ENCODE measurements at places on chromosomes 6 and 20.

- no peak for DNase-seq
These were observed 129.3 kb upstream of the MLN start for GRCh38 chr6:33933101-33933500.

GRCh38 chr6:106101466-106101865, 15.3 kb downstream of the PRDM1 start:
- DNase-seq, result no peak

GRCh38 chr6:36028088-36028876, 674 bp downstream of the MAPK14 start:
- peak; percentile 36 for DNase-seq

GRCh38 chr6:53154794-53155193, 6.2 kb upstream of the GCM1 start:
- no peak for DNase-seq

- peak; percentile 58 for DNase-seq
These were observed 569 bp downstream of the TCEA2 start for GRCh38 chr20:64063389-64064144.

DNA sequence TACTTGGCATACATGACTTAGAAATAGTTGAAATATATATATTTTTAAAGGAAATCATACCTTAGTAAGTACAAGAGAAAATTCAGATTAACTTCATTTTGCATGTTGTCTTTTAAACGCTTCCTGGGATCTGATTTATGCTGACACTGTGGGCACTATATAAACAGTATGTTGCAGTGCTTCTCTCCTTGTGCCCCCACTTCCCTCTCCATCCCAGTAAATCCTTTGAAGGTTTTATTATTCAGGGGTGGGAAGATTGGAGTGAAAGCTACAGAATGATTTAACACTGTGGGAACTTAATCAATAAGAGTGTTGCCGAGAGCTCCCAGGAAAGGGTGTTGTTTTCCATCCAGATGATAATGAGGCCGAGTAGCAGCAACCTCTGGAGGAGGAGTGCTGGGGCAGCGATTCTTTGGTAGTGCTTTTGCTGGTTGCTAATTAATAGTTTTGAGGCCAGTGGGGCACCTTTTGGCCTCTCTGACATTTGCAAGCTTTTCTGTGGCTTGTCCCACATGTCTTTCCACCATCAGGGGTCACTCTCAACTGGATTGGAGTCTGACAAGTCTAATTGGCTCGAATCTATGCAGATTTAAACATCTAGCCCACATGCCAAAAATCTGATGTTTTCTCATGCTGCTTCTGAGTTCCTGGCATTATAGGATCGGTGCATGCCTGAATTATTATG, 183.0 kb upstream of the MMS22L start:
- DNase-seq, result no peak

- DNase-seq, result no peak
These were observed 298.1 kb downstream of the LAMA2 start for GRCh38 chr6:129181001-129181400.

DNA sequence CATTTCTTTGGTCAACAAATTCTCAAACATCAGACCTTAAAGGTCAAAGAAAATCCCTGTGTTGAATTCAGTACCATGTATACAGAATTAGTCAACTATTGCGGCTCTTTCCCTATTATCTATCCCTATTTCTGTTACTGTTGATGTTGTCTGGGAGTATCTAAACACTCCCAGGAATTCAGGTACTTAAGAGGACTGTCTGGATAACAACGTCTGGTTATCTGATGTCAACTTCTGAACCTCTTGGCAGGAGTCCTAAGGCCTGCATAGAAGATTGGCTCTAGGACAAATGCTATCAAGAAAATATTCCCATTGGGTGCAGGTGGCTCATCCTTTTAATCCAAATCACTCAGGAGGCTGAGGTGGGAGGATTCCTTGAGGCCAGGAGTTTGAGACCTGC, 255.6 kb downstream of the KHDC1L start:
- DNase-seq, result no peak

DNA sequence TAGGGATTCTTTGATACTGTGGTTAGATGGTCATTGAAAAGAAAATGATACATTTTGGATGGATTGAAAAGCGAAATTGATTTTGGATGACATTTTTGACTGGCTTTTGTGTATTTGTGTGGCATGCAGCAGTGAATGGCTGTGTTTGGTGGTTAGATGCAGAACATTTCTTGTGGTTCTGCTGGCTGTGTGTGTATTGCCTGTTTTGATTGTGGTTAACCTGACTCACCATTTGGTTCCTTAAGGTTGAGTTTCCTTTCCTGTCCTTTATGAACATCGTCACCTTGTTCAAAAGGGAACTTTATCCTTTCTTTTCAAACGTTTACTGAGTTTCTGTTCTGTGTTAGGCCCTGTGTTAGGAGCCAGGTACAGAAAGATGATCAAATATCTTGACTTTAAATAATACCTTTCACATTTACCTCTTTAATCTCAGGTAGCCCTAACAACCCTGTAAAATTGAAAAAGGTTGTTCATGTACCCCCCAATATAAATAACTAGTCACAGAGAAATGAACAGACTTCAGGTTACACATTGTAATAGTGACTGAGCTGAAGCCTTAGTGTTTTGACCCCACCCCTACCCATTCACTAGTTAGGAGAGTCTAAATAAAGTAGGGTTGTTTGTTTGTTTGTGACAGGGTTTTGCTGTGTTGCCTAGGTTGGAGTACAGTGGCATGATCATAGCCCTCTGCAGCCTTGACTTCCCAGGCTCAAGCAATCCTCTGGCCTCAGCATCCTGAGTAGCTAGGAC, 23.8 kb downstream of the ANKS1A start:
- DNase-seq, result peak; percentile 2

DNA sequence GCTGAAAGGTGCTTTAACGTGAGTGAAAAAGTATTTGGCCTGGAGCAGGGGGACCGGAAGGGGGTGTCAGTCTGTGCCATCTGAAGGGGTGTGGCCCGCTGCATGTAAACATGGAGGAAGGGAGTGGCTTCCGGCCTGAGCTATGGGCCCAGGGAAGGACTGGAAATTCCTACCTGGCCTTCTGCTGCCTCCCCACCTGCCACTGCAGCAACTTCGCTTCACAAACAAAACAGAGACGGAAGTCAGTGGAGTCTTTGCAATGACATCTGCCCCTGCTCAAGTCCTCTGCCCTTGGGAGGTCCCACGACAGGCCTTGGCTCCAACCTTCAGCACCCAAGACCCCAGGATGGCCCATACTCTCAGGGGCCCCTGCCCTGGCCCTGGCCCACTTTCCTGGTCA, 28.1 kb upstream of the FOXP4 start:
- no peak for DNase-seq

Measured in stimulated activated CD4-positive, alpha-beta T cell treated with anti-CD3 and anti-CD28 coated beads, TNF-alpha, amount 100 ng/mL, for 48 hours (primary cell).